ENCODE measurements at places on chromosomes 2 and 18.
A peak's percentile ranks its signal among the peaks of the same experiment; 100 is the strongest.

- DNase-seq = no peak
These were observed 1640.1 kb upstream of the CELF4 start for GRCh38 chr18:39205565-39206195.

GRCh38 chr2:15560140-15560987 is 770 bp downstream of the NBAS start:
- no peak for DNase-seq

DNA sequence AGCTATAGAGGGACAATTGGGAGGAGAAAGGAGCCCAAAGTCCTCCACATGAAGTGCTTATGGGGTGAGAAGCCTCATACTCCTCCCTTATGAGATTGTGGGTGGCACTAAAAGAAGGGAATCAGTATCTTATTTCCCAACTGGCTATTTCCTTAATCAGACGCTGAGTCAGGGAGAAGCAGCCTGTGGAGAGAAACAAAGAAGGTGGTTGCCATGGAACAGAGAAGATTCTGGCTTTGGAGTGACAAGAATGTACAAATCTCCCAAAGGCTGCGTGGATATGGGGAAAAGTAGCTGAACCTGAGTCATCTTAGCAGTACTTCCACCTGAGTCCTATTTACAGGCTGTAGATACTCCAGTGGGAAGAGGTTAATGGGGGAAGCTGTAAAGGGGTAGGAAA is 115.8 kb upstream of the CWC22 start:
- DNase-seq = no peak

GRCh38 chr2:69095305-69095704 is 82.3 kb downstream of the ANTXR1 start:
- peak; percentile 64 for DNase-seq

DNA sequence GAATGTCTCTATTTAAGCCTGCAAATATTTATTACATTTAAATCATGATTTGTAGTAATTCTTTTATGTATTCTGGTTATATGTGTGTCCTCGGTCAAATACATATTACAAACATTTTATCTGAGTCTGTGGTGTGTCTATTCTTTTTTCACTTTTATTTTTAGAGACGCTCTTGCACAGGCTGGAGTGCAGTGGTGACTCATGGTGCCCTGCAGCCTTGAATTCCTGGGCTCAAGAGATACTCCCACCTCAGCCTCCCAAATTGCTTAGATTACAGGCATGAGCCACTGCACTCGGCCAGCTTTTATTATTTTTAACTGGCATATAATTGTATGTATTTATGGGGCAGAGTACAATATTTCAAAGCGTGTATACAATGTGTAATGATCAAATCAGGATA is 47.5 kb downstream of the ARID5A start:
- no peak for DNase-seq

DNA sequence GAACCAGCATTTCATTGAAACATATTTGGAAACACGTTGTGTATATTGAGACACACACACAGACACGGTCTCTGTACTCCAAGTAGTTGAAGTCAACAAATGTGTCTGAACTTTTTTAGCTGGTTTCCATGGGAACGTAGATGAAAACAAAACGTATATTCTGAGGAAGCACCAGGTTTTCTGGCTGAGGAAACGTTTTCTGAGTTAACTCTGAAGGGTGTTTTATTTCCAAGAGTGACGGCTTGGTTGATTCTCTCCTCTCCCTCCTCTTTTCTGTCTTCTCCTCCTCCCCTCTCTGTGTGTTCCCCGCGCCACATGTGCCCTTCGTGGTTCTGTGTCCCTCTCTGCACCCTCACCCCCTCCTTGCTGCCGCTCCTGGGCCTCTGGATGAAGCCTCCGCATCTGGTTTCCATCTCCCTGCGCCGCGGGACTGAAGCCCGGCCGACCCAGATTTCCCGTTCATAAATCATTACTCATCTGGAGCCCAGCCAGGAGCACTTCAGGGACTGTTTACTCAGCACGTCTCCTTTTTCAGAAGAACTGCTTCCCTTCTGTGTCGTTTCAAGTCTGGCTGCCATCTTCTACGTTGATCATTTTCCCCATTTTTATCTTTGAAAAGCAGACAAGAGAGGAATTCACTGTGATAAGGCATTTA is 122.7 kb downstream of the COL6A3 start:
- DNase-seq = peak; percentile 99

GRCh38 chr2:130353291-130354138 is 2.3 kb upstream of the PTPN18 start:
- DNase-seq = no peak

DNA sequence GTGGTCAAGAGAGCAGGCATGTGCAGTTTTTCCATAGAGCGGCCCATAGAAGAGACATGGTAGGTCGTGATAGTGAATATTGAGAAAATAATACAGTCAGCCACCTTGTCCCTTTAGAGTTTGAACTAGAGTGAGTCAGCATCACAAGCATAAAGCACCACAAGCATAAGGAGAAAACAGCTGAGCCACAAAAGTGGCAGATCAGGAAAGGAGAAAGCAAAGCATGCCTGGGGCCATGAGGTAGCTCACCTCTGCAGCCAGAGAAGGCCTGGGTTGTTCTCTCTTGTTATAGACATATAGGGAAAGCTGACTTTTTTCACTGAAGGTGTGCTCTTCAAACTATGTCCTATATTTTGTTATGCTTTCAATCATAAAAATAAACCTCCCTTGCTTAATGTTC is 879.0 kb downstream of the DSC3 start:
- no peak for DNase-seq

DNA sequence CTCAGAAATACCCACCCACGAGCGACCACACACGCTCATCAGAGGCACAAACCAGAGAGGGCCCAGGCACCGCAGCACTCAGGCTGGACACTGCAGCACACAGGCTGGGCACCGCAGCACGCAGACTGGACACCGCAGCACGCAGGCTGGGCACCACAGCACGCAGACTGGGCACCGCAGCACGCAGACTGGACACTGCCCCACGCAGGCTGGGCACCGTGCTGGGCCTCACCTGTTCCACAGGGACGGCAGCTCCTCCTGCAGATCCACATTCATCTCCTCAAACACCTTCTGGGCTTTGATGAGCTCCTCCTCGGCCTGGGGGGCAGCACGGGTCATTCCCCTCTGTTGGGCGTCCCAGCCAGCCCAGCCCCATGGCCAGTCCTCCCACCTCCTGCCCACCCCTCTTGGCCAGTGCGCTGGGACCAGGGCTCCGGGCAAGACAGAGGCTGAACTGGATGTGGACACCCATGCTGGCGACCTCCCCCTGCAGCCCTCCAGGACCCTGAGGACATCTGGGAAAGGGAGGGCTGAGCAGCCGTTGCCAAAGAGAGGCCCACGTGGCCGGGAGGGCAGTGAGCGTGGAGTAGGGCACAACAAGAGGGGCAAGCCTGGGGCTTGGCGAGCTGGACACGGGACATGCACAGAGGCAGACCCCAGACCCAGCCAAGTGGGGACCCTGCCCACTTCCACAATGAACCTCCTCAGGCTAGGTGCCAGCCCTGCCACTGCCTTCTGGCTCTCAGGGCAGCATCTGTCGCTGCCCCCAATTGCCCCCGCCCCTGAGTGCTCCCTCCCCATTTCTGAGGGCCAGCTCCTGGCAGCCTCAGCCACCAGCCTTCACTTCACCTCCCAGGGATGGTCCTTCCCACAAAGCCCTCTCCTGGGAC is 43.0 kb downstream of the BIN1 start:
- DNase-seq = no peak

DNA sequence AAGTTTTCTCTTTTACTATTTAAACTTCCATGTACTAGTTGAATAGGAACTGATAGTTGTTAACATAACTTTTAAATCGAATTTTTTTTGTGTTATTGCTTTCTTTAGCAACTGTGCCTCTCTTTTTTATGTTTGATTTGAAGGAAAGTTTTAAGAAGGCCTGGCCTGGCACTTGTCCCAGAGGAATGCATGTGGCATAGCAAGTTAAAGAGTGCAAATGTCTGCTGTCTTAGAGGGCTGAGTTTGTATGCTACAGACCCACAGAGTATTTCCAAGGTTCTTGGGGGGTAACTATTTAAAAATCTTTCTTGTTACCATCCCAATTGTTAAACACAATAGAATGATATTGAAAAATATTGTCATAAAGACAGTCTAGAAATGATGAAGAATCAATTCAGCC is 47.0 kb downstream of the MTCL1 start:
- DNase-seq = no peak

DNA sequence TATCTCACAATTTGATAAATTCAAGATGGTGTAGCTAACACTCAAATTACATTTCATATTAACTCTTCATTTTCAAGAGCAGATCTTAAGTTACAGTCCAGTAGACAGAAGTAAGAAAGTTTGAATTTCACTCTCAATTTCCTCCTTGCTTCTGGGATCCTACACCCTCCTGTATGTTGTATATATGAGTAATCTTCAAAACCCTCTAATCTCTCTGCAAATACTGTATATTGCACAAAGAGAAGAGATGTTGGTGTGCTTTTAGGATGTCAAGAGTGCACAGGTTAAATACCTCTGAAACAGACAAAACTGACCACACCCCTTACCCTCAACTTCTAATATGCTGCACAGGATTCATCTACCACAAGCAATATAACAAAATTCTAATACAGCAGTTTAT is 6.7 kb downstream of the CHST9 start:
- DNase-seq = no peak

DNA sequence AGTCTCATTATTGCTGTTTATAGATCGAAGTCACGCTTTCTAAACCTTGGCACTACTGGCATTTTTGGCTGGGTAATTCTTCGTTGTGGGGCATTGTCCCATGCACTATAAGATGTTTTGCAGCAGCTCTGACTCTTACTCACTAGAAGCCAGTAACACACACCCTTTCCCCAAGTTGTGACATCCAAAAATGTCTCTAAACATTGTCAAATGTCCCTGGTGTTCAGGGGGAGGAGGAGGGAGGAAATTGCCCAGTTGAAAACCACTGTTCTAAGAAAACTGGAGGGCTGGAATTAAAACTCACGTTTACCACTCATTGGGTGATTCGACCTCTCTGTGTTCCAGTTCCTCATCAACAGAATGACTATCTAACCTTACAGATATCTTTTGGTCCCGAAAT is 115.7 kb upstream of the KLF7 start:
- DNase-seq = no peak

DNA sequence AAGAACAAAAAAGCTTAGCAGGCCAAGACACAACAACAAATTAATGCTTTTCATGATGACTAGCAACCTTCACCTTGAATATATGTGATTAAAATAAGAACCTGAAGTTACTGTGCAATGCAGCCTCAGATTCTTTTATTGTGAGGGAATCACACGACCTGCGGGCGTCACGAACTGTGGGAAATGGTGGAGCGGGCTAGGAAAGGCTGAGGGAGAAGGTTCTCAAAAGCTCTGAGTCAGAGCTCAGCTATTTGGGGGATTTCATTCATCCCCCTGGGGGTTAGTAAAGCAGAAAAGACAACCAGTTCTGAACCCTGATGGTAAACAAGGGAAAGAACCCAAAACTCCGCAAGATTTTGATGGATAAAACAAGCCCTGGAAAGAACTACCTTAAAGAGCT is 89.3 kb upstream of the NCKAP5 start:
- DNase-seq = no peak

- no peak for DNase-seq
These were observed 4.9 kb upstream of the DUSP2 start for GRCh38 chr2:96150007-96150640.

- no peak for DNase-seq
These were observed 168.9 kb downstream of the LCLAT1 start for GRCh38 chr2:30615926-30616325.

DNA sequence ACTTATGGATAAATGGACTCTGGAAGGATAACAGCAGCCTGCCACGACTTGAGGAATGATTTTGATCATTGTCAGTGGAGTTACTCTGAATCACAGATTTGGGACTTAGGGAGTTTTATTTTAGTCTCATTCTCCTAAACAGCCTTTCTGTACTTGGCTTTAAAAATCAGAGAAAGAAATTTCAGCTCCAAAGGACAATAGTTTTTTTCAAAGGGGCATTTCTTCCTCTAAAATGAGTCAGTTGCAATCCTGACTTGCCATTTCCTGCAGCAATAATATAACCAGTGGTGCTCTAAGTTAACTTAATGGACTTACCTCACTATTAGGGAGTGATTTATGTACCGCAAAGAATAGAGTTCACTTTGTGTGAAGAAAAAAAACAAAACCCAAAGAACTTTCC is 35.1 kb upstream of the MTX2 start:
- DNase-seq = no peak

DNA sequence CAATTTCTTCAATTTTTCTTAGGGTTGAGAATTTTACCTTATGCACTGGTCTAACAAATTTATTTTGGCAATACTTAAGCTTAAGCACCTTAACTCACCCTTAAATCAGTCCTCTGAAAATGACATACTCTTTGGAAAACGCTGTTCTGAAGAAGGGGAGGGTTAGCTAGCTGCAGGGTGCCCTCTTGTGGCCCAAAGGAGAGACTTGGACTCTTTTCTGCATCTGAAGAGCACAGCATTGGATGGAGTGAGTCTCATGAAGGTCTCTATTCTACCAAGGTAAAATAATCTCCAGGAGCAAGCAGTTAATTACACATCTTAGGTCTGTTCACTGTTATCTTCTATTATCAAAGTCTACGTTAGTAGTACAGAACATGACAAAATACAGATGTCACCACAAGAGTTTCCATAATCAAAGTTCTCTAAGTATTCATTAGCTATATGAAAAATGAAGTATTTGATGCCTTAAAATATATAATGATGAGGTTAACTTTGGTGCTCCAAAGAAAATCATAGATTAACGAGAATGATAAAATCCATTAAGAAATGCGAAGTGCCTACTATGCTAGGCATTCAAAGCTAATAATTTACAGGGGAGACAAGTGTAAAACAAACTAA is 24.4 kb downstream of the PUM2 start:
- peak; percentile 13 for DNase-seq

- DNase-seq = no peak
These were observed 1005.7 kb upstream of the PIK3C3 start for GRCh38 chr18:40949114-40949950.

DNA sequence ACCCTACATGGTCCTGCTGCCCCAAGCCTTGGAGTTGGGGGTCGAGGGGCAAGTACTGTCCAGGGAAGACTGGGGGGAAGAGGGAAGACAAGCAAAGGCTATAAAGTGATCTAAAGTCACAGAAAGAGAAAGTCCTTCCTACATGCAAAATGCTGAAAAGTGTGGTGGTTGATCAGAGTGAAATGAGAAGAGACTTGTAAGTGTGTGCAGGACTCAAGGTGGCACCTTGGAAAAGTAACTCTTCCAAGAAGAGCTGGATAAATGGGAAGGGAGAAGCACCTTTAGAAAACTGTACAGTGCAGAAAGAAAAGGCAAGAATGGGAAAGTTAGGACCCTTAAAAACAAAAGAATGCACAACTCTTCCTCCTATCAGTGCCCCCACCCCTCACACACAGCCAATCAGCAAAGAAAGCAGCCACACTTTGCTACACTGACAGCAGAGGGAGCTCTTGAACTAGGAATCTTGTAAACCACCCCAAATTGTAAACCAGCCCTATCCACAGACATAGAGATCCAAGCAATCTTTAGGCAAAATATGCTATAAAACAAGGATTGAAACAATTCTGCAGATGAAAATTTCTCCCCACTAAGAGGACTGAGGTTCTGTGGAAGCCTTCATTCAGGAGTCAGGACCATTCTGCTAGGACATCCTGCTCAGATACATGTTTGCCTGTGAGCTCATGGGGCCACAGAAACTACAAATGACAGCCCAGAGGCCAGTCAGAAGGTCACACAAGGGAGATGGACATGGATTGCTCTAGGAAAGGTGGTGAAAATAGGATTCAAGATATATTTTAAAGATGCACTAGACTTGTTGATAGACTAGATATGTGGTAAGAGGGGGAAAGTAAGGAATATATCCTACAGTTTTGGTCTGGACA is 146.4 kb downstream of the FTCDNL1 start:
- DNase-seq = peak; percentile 16
